ENCODE measurements at places on chromosomes 7 and 10. TPM values are rescaled to one million over a fixed set of nuclear protein-coding genes. Genes with fewer than 3 reads are reported as not detected.

ADAM22 gene
- 2.2 TPM for total RNA-seq

WDR11 gene
- total RNA-seq: 37.3 TPM

CAMK2B gene
- total RNA-seq: 0.46 TPM

NPC1L1 gene
- 0.07 TPM for total RNA-seq

GBX1 gene
- not detected for total RNA-seq

LAMB1 gene
- not detected for total RNA-seq

GPR146 gene
- total RNA-seq: 1.6 TPM

KCND2 gene
- not detected for total RNA-seq

MEIG1 gene
- total RNA-seq: 1.4 TPM

AUTS2 gene
- total RNA-seq: 4.7 TPM

OR13A1 gene
- not detected for total RNA-seq

AGAP5 gene
- total RNA-seq: 7.1 TPM

FAM25A gene
- not detected for total RNA-seq

RSPH10B gene
- not detected for total RNA-seq

ATP5MK gene
- total RNA-seq: 436 TPM

LIPF gene
- not detected for total RNA-seq

KCNMA1 gene
- total RNA-seq: not detected

GPRIN2 gene
- total RNA-seq: not detected

NSUN6 gene
- 15.0 TPM for total RNA-seq

ZNF239 gene
- total RNA-seq: 1.5 TPM

ACHE gene
- not detected for total RNA-seq

CEP55 gene
- total RNA-seq: 91.3 TPM

PTPRN2 gene
- total RNA-seq: 0.51 TPM

BMI1 gene
- total RNA-seq: 63.5 TPM

TEX47 gene
- total RNA-seq: not detected

HTR5A gene
- total RNA-seq: not detected

FASTK gene
- 56.8 TPM for total RNA-seq

CYP2E1 gene
- 0.86 TPM for total RNA-seq

ABCC2 gene
- total RNA-seq: 0.57 TPM

PDLIM1 gene
- 0.92 TPM for total RNA-seq

AQP1 gene
- 0.36 TPM for total RNA-seq

Measured in activated CD4-positive, alpha-beta memory T cell treated with anti-CD3 and anti-CD28 coated beads for 36 hours (primary cell).